ENCODE measurements at places on chromosomes 2 and 18.

GRCh38 chr2:142842369-142842768 lies 35.1 kb upstream of the KYNU start:
- no peak for DNase-seq

DNA sequence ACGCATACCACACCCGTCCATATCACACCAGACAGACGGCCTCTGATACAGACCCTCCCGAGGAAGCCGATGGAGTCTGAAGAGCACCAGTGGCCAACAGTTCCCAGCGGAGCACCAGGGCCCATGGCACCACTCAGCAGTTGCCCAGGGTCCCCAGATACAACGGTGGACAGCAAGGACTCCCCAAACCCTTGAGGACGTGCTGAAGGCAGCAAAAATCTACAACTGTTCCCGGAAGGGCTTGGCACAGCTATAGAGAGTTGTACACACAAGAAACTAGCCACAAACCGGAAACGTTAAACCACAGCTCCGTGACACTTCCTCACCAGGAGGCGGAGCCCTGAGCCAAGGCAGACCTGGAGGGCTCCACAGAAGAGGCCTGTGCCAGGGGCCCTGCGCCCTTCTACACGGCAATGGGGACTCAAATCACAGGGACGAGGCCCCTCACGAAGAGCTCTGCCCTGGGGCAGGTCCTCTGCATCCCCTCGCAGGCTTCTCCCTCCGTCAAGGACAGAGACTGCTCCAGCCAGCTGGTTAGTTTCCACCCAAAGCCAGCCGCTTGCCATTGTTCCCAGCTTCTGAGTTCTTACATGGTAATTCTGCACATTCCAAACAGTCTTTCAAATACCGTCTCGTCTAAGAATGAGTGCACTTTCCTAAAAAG lies 133.4 kb downstream of the HDAC4 start:
- DNase-seq: peak; percentile 78

DNA sequence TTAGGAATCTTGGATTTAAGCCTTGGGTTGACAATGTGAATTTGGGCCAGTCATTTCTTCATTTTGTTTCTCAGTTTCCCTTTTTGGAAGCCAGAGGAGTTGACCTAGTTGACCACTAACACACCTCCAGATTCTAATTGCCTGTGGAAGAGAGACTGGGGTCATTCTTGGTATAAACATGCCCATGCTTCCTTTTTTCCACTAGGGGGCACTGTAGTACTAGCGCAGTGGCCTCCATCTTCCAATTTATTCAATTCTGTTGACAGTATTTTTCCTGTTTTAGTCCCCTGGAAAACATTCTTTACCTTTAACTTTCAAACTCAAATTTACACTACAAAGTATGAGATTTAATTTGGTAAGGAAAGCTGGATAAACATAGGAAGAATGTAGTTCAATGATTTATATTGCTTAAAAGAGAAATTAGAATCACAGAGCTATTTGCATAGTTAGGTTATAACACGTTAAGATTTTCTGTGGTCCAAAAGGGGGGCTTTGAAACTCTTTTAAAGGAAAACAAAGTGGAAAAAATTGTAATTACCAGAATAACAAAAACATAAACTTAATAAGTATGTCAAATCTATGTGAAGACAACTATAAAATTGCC lies 57.5 kb upstream of the AGPS start:
- peak; percentile 51 for DNase-seq

DNA sequence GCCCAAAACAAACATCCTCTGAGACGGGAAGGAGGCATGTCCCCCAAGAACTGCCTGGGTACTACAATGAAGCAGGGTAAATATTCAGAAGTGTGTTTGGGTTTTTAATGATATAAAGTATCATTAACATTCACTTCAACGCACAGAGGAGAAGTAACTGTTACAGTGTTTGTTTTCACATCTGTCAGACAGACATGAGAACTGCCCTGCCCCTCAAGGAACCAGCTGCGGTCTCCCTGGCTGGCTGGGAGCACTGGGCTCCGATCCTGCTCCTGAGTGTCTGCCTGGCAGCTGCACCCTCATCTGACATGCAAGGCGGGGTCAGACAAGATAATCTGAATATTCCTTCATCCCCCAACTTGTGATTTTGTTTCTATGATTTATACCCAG lies 75.6 kb downstream of the MBP start:
- DNase-seq: no peak

GRCh38 chr2:214699236-214699635 lies 110.2 kb downstream of the BARD1 start:
- DNase-seq: no peak

GRCh38 chr2:65425276-65425675 lies 7.1 kb downstream of the SPRED2 start:
- DNase-seq: no peak

DNA sequence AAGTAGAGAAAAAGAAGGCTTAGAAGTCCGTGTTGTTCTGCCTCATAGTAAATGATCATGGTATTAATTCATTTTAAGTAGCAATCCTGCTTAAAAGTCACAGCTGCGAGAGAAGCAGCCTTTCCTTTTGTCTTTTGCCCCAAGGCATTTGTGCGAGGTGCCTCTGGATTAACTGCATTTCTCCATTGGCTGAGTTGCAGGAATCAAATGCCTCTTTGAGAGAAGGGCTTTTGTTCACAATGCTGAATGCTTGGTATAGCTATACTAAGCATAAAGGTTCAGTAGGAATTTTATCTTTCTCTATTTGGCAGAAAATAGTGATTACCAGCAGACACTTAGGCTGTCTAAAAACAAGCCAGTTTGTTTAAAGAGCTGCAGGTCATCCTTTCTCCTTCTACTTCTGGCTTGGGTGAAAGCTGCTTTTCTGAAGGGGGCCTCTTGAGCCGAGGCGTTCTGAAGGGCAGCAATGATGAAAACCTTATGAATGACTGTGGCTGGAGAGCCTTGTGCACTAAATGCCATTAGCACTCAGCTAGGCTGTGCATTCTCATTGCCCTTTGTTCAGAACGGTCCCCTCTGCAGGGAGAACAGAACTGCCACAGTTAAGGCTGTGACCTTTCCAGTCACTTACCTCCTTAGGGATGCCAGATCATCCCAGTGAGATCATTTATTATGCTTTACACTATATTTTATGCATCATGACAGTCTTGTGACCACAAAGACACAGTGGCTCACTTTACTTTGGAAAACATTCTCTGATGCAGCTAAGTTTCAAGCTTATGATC lies 68.8 kb upstream of the TMEM87B start:
- DNase-seq: no peak

DNA sequence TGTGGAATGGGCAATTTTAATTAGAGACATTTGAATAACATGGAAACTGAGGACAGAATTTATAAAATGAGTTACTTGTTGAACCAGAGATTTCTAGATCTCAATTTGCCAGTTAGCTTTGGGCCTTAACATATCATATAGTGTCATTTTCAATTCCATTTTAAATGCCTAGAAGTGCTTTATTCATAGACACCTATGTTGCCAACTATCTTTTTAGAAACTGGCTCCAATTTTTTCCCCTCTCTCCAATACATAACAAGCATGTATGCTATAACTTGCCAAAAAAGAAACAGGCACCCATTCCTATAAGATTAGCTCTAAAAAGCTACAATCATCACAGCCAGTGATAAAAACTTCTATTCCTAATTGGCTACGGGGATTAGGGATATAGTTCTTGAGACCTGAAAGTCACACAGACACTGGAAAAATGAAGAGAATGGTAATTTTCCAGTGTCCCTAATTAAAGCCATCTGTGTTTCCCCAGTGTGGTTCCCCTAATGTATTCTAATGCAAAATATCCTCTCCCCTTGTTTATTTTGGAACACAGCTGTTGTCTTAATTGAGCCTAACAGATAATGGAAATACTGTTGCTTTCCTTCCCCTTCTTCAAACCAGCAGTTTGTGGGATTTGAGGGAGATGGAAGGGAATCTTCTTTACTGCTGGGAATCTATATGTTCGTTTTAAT lies 205.5 kb upstream of the FSHR start:
- DNase-seq: no peak

Measured in erythroblast (primary cell).